Common myeloid progenitor, CD34-positive (primary cell): ENCODE measurements at places on chromosomes 7 and 10.
A peak's percentile ranks its signal among the peaks of the same experiment; 100 is the strongest.

GRCh38 chr7:36775676-36776075 lies 51.4 kb upstream of the AOAH start:
- peak; percentile 86 for DNase-seq

DNA sequence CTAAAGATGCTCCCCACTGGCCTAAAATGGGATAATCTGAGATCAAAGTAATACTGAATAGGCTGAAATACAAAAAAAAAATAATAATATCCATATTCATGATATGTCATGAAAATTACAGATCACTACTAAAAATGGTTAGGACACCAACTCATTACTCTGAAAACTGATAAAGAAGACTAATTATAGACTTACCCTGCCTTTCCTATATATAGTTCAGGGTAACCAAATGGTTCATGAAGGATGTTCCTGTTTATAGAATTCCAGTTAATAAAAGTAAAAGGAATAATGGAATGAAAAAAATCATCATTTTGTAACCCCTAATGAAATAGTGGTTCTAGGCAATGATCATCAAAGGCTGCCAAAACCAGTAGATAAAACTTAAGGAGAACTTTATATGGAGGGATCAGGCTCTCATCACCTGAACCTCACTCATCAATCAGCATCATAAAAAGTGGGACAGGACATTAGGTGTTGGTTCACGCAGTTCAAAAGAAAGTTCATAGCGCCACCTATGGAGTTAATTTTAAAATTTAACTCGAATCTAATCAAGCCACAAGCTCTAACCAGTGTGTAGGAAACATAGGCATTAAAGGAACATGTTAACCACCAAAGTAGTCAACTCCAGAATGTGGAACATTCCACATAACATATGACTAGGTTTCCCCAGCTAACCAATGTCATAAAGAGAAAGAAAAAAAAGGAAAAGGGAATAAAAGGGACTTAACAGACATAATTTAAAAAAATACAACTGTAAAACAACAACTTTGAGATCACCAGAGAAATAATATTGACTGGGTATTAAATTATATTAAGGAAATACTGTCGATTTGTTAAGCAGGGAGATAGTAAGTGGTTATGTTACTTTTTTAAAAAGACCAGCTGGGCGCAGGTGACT lies 35.7 kb downstream of the P4HA1 start:
- DNase-seq = peak; percentile 40

- DNase-seq = no peak
These were observed 14.1 kb upstream of the SOSTDC1 start for GRCh38 chr7:16479591-16479990.

GRCh38 chr7:129824291-129825208 lies 128.2 kb downstream of the UBE2H start:
- DNase-seq = peak; percentile 31

DNA sequence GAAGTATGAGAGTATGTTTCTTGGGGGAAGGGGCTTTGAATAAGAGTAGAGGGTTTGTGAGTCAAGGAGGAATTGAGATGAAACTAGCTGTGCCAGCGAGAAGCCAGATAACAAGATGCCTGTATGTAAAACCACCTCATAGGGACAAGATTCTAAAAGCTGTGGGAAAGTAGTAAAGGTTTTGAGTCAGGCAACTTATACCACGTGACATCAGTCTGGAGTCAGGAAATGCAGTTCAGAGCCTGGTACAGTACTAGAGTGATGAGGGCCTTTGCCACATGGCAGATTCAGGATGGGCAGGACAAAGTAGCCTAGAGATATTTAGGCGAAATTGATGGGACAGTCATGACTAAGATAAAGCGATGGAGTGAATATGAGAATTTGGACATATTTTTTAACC lies 140.2 kb upstream of the PLXDC2 start:
- no peak for DNase-seq

DNA sequence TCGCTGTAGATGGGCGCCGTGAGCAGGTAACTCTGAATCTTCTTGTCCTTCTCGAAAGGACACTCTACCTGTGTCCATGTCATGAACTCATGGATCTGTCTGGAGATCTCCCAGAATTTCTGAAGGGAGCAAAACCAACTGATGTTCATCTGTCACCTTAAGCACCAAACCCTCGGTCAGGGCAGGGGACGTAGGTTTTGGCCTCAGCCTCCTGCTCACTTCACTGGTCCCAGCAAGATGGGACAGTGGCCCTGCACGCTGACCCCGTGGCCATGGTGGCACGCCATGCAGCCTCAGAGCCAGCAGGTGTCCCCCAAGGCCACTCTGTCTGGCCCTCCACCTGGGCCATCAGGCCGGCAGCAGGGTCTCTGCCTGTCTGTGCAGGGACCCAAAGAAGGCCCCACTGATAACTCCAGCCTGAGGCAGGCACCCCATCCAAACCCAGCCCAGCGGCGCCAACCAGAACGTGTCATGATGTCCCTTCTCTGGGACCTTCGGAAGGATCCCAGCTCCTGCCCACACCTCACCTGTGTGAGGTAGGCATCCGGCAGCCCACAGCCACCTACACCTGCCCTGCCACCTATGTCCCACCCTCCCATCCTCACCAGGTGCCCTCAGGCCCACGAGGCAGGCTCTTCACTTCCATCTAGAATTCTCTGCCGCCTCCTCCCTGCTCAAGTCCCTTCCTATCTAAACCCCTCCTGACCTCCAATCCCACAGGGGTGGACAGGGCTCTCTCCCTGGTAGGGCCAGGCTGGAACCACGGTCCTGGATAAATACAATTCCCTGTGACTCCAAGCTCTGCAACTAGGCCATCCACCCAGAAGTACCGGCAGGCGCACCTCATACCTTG lies 59.0 kb downstream of the CSGALNACT2 start:
- DNase-seq = no peak

- no peak for DNase-seq
These were observed 49.3 kb upstream of the ITPRID1 start for GRCh38 chr7:31464601-31465000.

GRCh38 chr10:43024942-43025700 lies 51.7 kb upstream of the RET start:
- DNase-seq = no peak

DNA sequence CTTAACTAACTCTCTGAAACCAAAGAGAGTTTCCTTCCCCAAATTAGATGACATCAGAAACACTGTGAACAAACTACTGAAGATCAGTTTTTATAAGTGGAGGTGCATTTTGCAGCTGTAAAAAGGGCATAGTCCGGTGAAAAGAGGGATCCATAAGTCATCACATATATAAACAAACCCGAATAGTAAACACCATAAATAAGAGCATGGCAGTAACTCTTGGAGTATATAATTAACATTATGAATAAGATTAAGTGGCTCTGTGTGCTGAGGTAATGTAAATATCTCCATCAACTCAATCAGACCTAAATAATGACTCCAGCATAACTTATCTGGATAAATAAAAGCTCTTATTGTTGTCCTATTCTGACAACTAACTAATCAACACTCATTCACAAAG lies 43.0 kb upstream of the SHTN1 start:
- no peak for DNase-seq

DNA sequence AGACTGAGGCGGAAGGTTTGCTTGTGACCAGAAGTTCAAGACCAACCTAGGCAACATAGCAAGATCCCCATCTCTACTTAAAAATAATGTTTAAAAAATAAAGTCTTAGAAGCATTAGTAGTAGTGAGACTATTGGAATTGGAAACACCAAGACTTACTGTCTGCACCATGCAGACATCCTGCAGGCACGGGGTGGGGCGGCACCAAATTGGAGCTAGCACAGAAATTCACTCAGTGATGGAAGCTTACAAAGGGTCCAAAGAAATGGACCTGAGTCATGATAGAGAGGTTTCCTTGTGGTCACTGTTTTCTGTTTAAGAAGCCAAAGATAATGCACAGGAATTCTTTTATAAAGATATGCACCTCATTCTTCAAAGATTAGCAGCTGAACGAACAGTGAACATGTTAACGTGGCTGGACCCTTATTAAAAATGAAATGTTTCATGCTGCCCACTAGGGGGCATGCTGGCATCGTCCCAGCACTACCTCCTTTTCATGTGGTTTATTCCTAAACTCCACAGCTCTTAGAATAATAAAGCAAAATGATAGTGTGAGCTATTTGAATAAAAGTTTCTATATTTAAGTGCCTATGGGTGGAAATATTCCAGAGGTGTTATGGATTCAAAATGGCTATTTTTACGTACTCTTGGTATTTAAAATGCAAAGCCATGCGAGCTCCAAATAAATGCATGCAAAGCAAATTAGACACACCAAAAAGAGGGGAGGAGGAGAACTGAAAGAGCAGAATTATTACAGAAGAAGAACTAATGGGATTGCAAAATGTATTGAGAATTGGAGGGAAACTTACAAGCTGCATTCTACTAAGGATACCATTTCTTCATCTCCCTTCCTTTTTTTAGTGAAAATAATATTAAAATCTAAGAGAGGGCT lies 28.6 kb downstream of the PDSS1 start:
- peak; percentile 75 for DNase-seq

GRCh38 chr10:120929166-120929565 lies 78.0 kb downstream of the WDR11 start:
- DNase-seq = no peak

- peak; percentile 66 for DNase-seq
These were observed 33.5 kb downstream of the FIGNL1 start for GRCh38 chr7:50416527-50417182.

GRCh38 chr7:99679400-99680191 lies at the start of gene CYP3A5:
CYP3A5 (minus strand) TSS chr7:99679996; CDS start chr7:99679896, 100 bp downstream.
- DNase-seq = no peak

- no peak for DNase-seq
These were observed 109.5 kb upstream of the GJD4 start for GRCh38 chr10:35495521-35496119.

- no peak for DNase-seq
These were observed 468.2 kb upstream of the LRRTM3 start for GRCh38 chr10:66457629-66458028.

GRCh38 chr7:2892549-2892948 lies 48.4 kb upstream of the GNA12 start:
- DNase-seq = no peak

- no peak for DNase-seq
These were observed 101.4 kb upstream of the PITRM1 start for GRCh38 chr10:3273966-3274365.

DNA sequence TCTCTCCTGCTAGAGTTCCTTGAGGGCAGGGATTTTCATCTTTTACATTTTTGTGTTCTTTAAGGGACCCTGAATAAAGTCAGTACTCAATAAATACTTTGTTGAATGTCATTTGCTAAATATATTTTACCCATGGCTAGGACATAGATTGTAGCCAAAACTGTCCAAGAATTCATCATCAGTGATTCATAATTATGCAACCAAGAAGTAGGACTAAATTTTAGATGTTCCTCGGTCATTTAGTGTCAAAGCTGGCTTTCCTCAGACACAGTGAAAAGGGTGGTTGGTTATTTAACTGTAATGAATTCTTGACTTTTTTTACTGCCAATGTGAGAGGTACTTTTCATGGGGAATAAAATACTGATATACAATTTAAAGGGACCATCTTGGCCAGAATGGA lies 3.3 kb downstream of the NUDT13 start:
- no peak for DNase-seq
